ENCODE measurements at places on chromosomes 2 and 18.

DNA sequence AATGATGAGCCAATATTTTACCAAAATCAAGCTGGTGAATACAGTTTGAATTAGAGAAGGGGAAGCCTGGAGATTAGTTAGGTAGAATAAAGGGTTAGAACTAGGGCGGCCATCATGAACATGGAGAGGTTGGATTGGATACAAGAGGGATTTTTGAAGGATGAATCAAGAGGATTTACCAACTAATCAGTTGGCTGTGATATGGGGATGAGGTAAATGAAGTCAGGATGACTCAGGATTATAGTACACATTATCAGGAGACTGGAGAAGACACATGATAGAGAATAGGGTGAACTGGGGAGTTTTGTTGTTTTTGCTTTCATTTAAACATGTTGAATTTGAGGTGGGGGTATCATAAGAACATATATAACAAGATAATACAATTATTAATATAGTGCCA, 73.8 kb upstream of the PROKR1 start:
- DNase-seq: no peak

DNA sequence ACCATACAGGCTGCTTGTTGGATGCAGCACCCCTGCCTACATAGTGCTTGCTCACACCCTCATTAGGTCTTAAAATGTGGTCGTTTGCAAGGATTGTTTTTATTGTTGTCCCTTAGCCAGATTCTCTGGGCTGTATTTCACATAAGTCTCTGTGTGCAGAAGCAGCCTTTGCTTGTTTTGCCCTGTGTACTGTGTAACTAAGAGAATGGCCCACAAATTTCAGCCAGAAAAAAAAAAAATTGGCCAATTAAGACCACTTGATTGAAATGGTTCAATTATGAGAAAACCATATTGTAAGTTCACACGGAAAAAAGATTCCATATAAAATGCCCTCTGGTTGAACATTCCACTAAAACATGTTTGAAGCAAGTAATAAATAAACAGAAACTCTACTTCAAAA, 377.1 kb upstream of the SOX11 start:
- DNase-seq: no peak

- no peak for DNase-seq
Observed at GRCh38 chr2:64607381-64608304, 46.1 kb downstream of the SERTAD2 start.

GRCh38 chr2:126894585-126895182, 4.0 kb upstream of the TEX51 start:
- no peak for DNase-seq

- DNase-seq: no peak
Observed at GRCh38 chr18:79241755-79242154, 154.0 kb upstream of the NFATC1 start.

- no peak for DNase-seq
Observed at GRCh38 chr2:234827096-234827860, 124.5 kb upstream of the SH3BP4 start.
